Stimulated activated effector memory CD8-positive, alpha-beta T cell treated with anti-CD3 and anti-CD28 coated beads, Interleukin-12 subunit alpha, Interleukin-12 subunit beta, amount 100 ng/mL, for 72 hours (primary cell): ENCODE measurements at places on chromosomes 11 and 22.

GRCh38 chr22:24521791-24522245 is 26.7 kb downstream of the UPB1 start:
- DNase-seq, result no peak

DNA sequence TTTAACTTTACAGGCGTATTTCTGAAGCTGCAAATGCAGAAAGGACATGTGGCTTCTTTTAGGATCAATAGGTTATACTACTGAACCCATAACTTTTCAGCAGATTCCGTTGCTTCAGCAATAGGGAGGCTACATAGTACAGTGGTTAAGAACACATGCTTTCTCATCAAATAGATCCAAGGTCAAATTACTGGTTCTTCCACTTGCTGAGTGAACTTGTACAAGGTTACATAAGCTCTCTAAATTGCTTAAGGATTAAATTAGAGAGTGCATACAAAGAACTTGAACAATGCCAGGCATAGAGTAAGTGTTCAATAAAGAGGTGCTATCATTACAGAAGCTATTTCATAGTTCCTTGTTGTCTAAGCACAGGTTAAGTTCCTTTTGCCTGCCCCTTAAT is 129.6 kb downstream of the BARX2 start:
- DNase-seq, result no peak

DNA sequence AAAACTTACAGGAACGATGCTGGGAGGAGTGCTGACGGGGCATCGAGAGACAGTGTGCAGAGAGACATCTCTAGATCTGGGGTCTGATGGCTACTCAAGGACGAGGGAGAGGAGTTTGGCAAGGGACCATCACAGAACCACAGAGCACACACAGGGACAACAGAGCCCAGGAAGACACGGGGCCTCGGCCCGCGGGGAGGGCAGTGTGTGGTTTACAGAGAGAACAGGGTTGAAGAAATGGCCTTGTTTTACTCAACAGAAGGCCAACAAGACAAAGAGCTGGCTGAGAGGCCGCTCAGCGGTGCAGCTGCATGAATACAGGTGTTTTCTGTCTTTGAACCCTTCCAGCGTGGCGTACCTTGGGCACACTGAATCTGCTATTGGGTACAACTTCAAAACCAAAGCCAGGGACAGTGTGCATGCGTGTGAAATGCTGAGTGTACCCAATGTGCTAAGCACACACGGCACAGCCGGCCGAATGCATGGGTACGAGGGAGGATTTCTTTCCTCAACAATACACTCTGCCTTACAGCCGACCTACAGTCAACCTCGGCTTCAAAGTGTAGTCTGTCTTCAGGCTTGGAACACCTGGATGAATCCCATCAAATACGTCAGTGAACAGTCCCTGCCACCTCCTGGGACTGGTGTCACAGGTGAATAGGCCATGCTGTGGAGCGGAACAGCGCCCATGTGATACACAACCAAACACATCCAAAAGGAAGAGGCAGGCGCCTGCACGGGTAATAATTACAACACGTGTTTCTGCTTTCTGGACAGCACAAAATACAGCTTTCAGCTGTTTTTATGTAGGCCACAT is 20.7 kb upstream of the BID start:
- no peak for DNase-seq

GRCh38 chr22:46072110-46072881 is 78.0 kb upstream of the PPARA start:
- DNase-seq, result peak; percentile 72

GRCh38 chr11:57414612-57415212 is 12.2 kb downstream of the SLC43A3 start:
- DNase-seq, result no peak

GRCh38 chr11:130882138-130882551 is 34.1 kb downstream of the SNX19 start:
- no peak for DNase-seq

DNA sequence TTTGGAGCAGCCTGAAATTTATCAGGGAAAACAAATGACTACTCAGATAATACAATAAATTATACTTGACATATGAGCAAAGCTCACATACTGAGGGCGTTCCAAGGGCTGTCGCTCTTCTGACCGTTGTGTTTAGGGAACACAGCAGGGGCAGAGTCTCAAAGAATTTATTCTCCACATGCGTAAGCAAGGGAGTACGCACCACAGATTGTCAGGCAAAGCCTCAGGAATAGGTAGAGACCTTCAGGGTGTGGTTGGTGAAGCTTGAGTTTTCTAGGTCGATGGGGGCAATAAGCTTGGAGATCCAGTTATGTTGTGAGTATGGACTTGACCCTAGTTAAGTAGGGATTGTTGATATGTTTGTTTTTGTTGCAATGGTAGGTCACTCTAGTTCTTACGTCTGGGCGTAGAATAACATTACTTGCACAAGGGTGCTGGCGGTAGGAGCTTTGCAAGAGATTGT is 830 bp downstream of the ACAT1 start:
- no peak for DNase-seq

DNA sequence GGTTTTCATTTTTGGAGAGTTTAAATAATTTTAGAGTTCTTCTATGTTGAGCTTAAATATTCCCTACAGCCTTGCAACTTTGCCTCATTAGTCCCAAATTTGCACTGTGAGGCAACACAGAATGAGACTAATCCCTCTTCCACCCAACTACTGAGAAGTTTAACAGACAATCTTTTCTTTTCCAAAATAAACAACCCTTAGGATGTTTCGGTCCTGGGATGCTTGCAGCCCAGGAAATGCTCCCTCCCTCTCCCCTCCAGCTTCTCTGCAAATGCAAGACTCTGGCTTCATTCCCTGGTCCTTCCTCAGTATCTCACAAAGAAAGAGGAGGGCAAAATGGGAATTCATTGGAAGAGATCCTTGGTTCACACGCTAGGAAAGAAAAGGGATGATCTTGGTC is 222.5 kb downstream of the ST3GAL4 start:
- DNase-seq, result no peak

DNA sequence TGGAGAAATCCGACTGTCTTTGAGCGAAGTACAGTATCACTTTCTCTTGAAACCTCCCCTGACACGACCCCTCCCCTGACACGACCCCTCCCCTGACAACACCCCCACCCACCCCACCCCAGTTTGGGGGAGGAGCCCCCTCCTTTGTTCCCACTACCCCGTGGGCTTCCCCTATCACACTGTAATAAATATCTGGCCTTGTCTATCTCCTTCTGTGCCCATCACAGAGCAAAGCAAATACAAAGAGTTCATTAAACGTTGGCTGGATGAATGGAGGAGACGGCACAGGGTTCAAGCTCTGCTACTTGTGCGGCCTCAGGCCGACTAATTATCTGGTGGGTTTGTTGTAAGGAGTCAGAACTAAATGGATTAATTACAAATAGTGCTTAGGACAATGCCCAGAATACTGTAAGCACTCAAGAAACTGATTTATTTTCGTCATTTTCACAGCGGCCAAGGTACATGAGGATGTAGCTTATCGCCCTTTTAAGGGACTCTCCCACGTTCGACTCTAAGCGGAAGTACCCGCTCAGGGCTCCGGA is 628 bp upstream of the GGA1 start:
- DNase-seq, result no peak

DNA sequence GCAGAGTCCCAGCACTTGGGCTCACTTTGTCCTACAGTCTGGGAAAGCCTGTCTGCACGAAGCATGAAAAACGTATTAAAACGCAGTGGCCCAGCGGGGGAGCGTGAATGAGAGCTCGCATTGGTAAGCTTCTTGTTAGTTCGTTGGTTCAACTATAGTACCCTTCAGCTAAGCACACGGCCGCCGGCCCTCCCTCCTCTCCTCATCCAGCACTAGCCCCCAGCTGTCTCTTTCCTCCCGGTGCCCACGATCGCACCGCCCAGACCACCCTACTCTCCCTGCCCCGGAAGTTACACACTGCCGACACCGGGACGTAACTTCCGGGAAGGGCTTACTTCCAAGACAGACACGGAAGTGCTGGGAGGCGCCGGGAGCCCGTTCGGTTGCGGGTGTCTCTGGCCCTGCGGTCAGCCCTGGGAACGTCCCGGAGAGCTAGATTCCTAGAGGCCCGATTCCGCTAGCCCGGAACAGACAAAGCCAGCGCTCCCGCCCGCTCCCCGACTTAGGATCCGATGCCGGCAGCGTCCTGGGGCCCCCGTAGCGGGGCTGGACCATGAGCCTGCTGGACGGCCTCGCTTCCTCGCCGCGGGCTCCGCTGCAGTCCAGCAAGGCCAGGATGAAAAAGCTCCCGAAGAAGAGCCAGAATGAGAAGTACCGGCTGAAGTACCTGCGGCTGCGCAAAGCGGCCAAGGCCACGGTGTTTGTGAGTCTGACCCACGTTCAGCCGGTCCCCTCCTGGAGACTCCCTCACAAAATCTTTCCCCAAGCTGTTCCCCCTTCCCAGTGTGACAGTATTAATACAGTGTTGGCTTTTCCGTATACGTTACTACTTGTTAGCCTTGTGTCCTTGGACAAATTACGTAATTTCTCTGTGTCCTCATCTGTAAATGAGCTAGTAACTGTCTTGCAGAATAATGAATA is at the start of gene TBRG1:
TSS of gene TBRG1 (plus strand) at position 334 of the 921 bp plus-strand sequence. CDS start at position 554, 220 bp downstream.
- DNase-seq, result peak; percentile 87

DNA sequence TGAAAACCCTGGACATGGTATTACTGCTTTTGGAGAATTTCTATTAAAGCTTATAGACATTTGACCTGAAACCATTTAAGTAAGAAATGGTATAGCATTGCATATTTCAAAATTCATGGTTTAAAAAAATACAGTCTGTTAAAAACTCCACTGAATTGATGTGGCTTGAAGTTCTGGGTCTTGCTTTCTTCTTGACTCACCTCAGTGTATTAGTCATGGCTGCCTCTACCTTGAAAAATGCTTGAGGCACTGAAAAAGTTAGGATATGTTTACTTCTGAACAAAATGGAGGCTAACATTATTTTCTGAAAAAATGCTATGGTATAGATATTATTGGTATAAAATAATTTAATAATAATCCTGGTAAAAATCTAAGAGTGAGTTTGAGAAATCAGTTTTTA is 349.2 kb downstream of the AASDHPPT start:
- no peak for DNase-seq

- DNase-seq, result no peak
Observed at GRCh38 chr11:124841840-124842239, 23.4 kb upstream of the ROBO3 start.

DNA sequence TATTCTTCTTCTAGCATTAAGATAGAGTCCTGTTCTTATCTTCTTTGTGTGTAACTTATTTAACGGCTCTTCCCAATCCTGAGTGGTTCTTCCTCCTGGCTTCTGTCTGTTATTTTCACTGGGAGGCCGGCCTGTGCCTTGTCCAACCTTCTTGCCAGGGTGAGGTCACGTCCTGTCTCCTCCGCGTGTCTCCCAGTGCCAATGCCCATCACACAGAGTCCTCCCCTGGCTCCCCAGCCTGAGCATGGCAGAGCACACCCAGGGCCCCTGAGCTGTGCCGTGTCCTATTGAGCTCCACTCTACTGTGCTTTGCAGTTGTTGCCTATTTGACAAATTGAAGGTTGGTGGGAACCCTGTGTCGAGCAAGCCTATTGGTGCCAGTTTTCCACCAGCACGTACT is 487.3 kb downstream of the BRD1 start:
- DNase-seq, result no peak
